Breast epithelium (tissue), 4 donors: ENCODE measurements at places on chromosomes 11 and 22. TPM values are rescaled to one million over a fixed set of nuclear protein-coding genes. Genes with fewer than 3 reads are reported as not detected.
A peak's percentile ranks its signal among the peaks of the same experiment; 100 is the strongest.

DNA sequence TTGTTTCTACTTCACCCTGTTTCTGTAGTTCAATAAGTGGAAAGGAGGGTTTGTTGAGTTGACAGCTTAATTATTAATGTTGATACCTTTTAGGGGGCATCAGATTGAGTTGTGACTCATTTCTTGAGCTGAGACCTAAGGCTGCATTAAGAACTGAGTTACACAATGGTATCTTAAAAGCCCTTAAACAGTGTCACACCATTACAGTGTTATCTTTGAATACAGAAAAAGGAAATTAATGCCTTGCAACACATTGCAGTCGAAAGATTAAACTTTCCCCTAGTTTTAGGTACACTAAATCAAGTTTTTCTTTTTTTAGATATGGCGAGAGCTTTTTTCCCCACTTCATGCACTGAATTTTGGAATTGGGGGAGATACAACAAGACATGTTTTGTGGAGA, 16.7 kb downstream of the PAFAH1B2 start:
- no peak for DNase-seq

- no peak for DNase-seq
Measured at GRCh38 chr11:108496643-108497256, 1.4 kb downstream of the POGLUT3 start.

DNA sequence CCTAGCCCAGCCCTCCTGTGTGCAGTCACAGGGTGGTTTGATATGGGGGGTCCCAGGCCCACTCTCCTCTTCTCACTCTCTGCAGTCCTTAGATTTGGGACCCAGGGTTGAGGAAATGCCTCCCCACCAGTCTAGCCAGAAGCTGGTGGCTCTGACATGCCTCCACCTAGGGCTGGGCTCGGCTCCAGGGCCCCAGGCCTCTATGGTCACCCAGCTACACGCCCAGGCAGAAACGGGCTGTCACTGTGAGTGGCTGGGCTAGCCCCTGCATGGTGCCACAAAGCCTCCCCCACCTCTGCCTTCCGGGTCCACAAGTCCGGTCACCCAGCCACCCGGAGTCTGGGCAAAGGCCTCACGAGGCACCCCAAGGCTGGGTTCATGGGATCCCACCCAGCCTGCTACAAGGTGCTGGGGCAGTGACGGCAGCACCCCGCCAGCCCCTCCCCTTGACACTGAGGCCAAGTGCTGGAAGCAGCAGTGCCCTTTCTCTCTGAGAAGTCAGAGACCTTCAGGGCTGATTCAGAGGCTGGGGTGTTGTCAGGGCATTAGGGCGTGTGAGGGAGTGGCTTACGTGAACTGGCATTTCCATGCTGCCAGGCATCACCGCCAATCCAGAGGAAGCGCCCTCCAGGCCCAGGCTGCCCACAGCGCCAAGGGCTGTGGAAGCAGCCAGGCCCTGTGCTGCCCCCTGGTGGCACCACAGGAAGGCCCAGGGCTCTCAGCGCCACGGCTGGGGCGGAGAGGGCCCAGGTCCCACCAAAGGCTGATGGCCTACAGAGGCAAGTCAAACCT, 638 bp upstream of the PITPNM1 start:
- DNase-seq, result peak; percentile 85

GRCh38 chr22:32218470-32218869, 13.6 kb upstream of the RFPL2 start:
- no peak for DNase-seq

DNA sequence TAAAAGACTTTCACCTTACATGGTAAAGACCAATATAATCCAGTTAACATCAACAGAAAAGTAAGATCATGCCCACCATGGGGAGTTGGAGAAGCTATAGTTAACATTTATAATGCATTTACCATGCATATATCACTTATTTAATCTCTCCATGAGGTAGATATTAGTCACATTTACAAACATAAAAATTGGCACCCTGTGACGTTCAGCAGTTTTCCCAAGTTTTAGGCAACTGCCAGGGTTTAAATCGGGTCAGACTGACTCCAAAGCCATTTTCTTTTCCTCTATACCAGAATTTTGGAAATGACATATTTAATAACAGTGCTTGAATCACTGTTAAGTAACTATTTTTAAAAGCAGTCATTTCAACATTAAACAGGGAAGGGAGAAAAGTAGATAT, 266.3 kb downstream of the DDX10 start:
- DNase-seq, result no peak

DNA sequence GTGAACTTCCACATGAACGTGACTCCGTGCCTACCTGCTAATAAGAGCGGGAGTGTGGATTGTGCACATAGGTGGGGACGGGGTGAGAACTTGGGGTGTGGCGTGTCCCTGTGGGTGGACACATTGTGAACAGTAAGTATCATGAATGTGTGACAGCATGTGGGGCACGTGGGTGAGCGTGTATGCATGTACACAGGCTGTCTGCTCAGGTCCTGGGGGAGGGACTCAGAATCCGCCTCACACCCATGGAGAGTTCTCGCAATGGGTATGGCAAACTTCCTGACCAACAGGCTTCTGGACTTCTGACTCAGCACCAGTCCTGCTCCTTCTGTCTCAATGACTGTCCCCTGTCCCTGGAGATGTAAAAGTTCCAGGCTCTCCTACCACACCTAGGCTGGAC, 222.9 kb downstream of the ST3GAL4 start:
- no peak for DNase-seq

DNA sequence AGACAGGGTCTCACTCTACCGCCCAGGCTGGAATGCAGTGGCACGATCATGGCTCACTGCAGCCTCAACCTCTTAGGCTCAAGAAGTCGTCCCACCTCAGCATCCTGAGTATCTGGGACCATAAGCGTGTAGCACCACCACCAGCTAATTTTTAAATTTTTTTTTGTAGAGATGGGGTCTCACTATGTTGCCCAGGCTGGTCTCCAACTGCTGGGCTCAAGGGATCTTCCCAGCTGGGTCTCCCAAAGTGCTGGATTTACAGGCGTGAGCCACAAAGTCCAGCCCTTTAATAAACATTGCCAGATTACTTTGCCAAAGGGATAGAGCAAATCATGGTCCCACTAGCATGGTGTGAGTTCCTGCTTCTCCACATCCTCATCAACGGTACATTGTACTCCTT, 45.6 kb downstream of the KMT5B start:
- DNase-seq, result no peak

- DNase-seq, result no peak
Measured at GRCh38 chr11:117520201-117520600, 192.5 kb downstream of the CEP164 start.

GRCh38 chr11:56698795-56699194, at the start of gene OR9G1:
OR9G1 (plus strand) TSS chr11:56699095; CDS start chr11:56700388, 1,293 bp downstream.
- no peak for DNase-seq

- no peak for DNase-seq
Measured at GRCh38 chr11:78281511-78281910, 92.8 kb downstream of the USP35 start.

- DNase-seq, result peak; percentile 91
Measured at GRCh38 chr11:69274531-69275016, 19.4 kb upstream of the MYEOV start.

DNA sequence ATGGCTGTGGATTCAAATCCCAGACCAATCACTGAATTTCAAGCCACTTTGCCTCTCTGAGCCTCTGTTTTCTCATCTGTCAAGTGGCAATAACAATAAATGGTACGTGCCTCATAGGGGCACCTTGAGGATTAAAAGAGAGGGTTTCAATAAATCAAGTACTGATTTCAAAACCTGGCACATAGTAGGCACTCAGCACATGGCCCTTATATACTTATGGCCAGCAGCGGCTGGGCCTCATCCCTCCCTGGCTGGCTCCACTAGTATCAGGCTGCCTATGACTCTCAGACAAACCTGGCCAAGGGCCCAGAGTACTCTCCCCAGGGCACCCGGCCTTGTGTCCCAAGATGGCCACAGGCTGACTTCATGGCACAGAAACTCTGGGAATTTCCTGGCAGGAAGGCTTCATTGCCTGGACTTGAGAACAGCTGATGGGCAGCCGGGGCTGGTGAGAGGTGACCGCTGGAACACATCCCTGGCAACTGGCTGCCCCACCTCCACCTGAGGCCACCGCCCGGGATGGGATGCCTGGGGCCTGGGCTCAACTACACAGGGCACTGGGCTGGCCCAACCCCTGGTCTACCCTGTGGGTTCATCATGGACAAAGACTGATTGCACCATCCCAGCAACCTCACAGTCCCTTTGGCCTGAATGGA, 3.4 kb downstream of the FADS3 start:
- DNase-seq, result peak; percentile 67

DNA sequence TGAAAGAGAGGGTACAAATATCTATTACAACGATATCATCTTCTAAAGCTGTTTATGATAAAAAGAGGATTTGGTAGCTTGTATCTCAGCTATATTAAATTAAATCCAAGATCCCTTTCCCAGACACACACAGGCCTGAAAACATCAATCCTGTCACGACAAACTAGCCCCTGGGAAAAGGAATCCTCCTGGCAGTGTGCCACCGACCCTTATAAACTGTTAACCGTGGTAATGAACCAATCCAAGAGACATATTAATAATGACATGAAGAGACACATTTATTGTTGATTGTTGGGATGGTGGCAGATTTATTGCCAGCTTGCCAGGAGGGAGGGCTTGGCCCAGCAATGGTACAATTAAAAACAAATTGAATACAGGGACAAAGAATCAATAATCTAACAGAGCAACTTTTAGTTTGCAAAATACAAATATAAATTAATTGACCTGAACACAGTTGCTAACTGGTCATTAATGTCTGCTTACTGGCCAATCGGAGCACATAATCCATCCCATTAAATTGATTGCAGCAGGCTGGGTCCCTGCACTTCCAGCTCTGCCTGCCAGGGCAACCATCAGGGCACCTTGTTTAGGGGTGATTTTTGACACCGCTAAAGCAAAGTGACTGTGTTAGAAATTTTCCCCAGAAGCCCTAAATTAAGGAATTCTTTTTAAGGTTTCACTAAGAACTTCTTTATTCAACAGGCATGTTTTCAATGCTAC, 887.6 kb downstream of the OPCML start:
- DNase-seq, result no peak

GRCh38 chr11:75267171-75267970, 26.8 kb downstream of the TPBGL start:
- no peak for DNase-seq

GRCh38 chr11:45100339-45100738, 46.1 kb upstream of the PRDM11 start:
- DNase-seq, result no peak

- DNase-seq, result no peak
Measured at GRCh38 chr11:72232260-72233055, 7.9 kb downstream of the INPPL1 start.

GRCh38 chr11:134786636-134787035, 374.6 kb upstream of the B3GAT1 start:
- DNase-seq, result no peak

GRCh38 chr11:71999362-71999761, 653 bp downstream of the IL18BP start:
- no peak for DNase-seq

DNA sequence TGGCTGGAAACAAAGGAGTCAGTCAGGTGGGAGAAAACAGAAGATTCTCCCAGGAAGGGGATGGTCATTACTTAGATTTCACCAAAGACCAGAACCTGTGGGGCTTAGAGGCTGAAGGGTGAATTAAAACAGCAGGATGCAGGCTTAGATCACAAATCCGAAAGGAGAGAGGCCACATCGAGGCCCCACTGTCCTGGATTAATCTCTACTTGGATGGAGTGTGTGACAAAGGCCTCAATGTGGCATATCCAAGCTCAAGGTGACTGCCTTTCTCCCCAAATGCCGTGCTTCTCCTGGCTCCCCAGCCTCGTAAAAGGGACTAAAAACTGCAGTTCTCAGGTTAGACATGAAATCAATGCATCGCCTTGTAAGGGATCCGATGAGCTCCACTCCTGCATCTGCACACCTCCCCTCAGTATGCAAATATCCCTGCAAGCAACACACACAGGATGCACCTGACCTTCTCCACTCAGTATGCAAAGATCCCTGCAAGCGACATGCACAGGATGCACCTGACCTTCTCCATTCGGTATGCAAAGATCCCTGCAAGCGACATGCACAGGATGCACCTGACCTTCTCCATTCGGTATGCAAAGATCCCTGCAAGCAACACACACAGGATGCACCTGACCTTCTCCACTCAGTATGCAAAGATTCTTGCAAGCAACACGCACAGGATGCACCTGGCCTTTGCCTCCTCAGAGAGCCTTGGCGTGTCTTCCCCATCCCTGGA, 447.4 kb downstream of the BRD1 start:
- no peak for DNase-seq

DNA sequence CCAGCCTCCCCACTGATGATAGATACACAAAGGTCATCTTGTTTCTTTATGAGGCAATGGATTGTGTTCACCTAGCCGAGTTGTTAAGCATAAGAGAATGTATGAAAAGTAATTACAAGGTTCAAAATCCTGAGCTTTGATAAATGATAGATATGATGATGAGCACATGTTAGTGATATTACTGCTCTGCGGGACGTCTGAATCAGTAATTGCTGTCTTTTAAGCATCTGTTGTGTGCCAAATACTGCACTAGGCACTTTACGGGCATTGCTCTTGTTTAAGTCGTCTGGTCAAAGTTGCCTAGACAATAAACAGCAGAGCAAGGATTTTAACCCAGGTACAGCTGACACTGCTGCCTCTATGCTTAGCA, 559 bp upstream of the RNF141 start:
- no peak for DNase-seq

DNA sequence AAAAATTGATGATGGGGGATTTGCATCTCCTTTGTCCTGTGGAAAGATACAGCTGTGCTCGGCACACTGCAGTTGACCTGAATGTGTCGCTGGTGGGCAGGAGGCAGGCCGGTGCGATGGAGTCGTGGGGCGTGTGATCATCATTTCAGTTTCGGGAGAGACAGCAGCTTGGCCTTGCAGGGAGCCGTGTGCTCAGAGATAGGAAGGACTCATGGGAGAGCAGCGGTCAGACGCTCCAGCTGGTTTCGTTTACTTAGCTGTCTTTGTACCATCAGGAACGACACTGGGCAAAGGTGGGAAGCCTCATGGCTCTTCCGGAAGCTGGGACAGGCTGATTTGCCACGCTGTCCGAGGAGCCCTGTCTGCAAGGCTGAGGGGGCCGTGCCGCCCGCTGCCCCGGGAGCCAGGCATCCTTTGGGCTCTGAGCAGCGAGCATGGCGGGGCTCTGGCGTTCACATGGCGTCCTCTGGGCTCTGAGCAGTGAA, 32.7 kb downstream of the GRAMD4 start:
- DNase-seq, result no peak

GRCh38 chr11:15819679-15820286, 536.6 kb downstream of the SOX6 start:
- DNase-seq, result peak; percentile 65

Gene PRG2
- total RNA-seq, result not detected

Gene TBX10
- total RNA-seq, result not detected

Gene OR56A1
- not detected for total RNA-seq

Gene MMP11
- total RNA-seq, result 6.2 TPM

Gene DDTL
- 1.3 TPM for total RNA-seq

Gene OR5T3
- total RNA-seq, result not detected

Gene PARVG
- total RNA-seq, result 10.2 TPM

Gene SCGB1A1
- total RNA-seq, result not detected

Gene SLC25A18
- 18.7 TPM for total RNA-seq

Gene OR51B2
- total RNA-seq, result not detected

Gene C22orf15
- not detected for total RNA-seq

Gene FCHSD2
- 23.4 TPM for total RNA-seq
